NCI-H2171 (cell line): ENCODE measurements at places on chromosomes 2 and 18.

DNA sequence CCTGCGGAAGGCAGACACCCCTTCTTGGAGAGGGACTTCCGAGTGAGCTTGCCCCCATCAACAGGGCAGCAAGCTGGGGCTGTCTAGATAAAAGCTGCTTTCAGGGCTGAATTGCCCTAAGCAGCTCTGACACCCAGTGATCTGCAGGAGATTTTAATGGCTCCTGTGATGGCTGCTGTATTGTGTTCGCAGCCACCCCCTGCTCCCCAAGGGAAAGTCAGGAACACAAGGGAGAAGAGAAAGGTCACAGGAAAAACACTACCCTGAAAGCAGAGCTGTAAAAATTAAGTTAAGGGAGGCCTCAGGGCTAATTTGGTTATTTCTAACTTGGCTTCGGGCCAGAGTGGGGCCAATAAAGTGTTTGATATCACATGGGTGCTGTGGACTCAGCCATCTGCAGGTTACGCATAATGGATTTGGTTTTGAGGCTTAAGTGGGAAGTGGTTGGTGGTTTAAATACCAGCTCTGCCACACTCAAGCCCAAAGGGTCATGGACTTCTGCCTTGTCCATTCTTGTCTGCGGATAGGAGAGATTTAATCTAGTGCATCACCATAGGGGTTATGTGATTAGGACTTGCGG is 147.6 kb downstream of the CLIP4 start:
- no peak for DNase-seq

- peak; percentile 48 for DNase-seq
Measured at GRCh38 chr2:218418717-218419458, at the start of gene VIL1. Gene VIL1 (plus strand): TSS chr2:218419123. CDS start chr2:218423779, 4,656 bp downstream.

DNA sequence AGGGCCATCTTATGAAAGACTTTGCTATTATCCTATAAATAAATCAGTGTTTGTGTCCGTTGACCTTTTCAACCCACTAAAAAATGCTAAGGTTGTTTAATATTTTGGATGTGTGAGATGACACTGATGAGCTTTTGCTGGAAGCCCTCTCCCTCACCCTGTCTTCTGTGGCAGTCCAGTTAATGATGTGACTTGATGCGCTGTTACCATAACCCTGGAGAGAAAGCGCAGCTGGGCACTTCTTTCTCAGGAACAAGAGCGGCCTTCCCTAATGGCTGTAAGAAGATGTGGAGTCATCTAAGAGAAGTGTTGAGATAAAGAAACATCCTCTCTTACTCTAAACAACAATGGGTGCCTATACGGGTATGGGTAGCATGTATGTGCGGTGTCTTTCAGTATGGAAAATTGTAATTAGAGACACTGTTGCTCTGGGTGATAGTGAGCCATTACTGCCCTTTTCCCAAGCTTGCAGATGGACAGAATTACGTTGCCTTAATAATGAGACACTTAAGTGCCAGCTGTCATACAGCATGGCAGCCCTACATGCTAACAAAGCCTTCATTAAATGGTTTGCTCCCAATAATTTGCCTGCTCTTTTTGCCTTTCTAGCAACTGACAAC is 165.6 kb upstream of the NABP1 start:
- no peak for DNase-seq

GRCh38 chr2:234377761-234378391 is 119.0 kb downstream of the ARL4C start:
- DNase-seq: peak; percentile 66

DNA sequence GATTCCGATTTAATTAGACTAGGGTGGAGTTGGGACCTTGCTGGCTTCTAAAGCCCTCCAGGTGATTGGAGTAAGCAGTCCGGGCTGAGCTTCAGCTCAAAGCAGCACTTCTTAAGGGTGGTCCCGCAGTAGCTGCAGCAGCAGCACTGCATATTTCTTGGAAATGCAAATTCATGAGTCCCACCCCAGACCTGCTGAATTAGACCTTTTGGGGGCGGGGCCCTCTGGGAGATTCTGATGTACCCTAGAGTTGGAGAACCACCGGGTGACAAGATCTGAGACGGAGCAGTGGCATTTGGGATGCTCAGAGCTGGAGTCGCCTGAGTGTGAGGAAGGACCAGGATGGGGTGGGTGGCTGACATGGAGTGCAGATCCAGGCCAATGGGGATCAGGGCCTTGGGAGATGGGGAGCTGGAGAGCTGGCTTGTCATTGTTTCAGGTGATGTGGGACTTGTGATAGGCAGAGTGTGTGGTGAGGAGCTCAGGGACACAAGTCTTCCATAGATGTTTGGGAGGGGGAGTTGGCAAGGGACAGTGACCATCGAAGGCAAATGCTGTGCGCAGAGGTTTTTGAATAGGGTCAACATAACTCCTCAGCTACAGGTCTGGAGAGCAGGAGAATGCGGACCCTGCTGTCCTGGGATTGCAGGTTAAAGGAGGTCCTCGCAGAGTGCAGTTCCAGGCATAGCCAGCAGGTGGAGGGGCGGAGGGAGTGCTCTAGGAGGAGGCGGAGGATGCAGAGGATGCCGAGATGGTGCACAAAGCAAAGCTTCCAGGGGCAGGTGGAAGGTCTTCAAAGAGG is 130.9 kb upstream of the RAB12 start:
- DNase-seq: peak; percentile 44

GRCh38 chr2:118786746-118787145 is 60.7 kb downstream of the EN1 start:
- no peak for DNase-seq

GRCh38 chr2:111618978-111619902 is 264.8 kb downstream of the ANAPC1 start:
- no peak for DNase-seq

DNA sequence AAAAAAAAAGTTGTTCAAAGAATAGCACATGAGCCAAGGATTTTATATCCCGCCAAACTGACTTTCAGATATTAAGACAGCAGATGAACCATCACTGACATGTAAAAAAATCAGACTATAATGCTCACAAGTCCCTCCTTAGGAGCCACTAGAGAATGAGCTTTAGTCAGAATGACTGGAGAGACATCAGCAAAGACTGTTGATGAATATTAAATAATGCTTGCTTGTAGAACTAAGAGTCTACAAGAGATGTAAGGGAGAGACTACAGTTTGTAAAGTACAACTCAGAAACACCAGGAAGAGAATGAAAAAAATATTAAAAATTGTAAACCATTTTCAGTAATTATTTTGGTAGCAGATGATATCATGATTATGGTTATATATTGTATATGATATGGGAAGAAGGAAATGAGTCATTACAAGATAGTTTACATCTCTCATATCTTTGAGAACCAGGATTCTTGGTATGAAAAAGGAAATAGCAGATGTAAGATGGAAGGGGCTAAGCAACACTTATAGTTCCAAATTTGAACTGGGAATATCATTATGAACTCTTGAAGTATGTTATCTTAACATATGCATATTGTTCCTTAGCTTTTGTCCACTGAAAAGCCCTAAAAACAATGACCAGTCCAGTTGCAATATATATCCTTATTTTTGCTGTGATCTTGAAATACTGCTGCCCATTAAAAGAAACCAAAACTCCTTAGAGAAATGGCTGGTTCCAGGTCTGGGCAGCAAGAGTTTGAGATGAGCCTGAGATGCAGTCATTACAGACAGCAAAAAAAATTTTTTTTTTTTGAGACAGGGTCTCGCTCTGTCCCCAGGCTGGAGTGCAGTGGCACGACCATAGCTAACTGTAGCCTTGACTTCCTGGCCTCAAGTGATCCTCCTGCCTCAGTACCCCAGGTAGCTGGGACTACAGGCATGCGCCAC is 55.7 kb downstream of the PTPN2 start:
- no peak for DNase-seq

DNA sequence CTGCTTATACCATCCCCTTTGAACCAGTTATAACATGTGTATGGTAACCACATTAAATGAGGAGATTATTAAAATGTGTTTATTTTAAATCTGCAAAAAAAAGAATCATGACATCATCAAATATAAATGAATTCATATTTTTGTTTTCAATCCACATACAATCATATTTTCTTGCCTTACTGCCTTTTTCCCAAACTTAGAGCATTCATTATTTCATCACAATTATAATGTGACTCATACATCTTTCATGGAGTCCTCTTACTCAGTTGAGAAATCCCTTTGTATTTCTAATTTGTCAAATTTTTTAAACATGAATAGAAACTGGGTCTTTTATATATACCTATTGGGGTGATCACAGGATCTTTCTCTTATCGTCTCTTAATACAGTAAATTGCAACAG is 909.6 kb downstream of the DSC3 start:
- DNase-seq: no peak

DNA sequence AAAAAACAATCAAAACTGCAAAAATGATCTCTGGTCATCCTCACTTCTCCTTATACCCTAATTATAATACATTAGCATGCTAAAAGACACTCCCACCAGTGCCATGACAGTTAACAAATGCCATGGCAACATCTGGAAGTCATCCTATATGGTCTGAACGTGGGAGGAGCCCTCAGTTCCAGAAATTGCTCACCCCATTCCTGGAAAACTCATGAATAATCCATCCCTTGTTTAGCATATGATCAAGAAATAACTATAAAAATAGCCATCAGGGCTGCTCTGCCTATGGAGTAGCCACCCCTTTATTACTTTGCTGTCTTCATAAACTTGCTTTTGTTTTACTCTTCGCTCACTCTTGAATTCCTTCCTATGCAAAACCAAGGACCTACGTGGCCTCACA is 5.7 kb upstream of the C2orf80 start:
- DNase-seq: no peak

GRCh38 chr2:88530081-88530480 is 77.6 kb upstream of the FOXI3 start:
- DNase-seq: no peak

DNA sequence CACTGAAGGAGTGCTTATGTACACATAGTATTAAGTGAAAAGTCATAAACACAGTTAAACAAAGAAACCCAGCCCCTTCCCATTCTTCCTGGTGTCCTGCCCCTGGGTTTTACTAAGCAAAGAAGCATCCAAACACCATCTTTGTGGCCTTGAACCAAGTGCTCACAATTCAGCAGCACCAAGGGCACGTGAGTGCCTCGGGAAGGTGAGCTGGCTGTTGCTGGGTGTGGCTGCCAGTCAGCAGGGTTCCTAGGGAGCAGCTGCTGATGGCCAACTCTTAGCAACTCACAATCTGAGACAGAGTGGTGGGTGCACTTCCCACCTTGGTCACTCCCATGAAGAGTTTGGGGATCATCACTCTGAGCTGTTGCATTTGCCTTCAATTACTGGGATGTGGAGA is 97.7 kb upstream of the PGAP1 start:
- DNase-seq: no peak

GRCh38 chr2:8487461-8487932 is 194.4 kb upstream of the ID2 start:
- DNase-seq: no peak

DNA sequence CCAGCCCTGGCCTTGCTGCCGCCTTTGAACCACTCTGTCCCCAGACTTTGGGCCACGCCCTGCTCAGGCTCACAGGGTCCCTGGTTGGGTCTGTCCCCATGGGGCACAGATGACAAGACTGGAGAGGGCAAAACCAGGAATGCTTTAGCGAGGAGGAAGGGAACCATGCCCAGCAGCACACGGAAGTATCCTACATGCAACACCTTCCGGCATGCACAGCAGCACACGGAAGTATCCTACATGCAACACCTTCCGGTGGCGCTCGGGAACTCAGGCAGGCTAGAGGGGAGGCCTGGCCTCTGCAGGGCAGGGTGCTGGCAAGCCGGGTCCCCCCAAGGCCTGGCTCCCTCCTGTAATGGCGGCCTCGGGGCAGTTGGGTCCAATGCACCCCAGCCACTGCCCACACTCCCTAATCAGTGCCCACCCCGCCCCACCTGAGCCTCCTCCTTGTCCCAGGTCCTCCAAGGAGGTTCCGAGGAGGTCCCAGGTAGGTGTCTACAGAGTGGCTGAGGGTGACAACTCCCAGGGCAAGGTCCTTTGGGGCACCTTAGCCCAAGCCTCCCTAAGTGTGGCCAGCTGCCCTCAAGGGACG is 33.6 kb upstream of the SNED1 start:
- DNase-seq: no peak

DNA sequence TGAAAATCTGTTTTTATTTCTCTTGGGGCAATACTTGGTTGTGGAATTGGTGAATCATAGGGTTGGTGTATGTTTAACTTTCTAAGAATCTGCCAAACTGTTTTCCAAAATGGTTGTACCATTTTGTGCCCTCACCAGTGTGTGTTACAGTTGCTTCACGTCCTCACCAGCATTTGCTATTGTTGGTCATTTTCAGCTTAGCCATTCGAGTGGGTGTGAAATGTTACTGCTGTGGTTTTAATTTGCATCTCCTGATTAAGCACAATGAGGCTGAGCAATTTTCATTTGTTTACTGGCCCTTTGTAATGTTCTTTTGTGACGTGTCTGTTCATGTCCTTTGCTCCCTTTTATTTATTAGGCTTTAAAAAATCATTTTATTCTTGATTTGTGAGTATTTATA is 49.7 kb downstream of the FOSL2 start:
- DNase-seq: no peak

DNA sequence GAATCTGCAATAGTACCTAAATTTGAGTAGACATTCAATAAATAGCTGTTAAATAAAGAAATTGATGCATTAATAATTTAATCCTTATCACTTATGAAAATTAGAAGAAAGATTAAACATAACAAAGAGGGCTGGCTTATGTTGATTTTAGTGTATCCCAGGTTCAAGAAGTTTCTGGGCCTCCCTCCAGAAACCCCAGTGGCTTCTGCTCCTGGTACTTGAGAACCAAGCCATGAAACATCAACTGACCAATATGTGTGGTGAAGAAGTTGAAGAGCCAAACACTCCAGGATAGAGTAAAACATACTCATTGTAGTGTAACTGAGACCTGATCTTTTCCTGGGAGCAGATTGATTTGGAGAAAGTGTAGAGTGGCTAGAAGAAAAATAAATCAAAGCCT is 1465.7 kb upstream of the PIK3C3 start:
- no peak for DNase-seq

- DNase-seq: peak; percentile 30
Measured at GRCh38 chr2:137659616-137660015, 304.7 kb upstream of the HNMT start.

- no peak for DNase-seq
Measured at GRCh38 chr18:45666006-45666405, 50.7 kb downstream of the SLC14A2 start.

GRCh38 chr18:47719096-47719780 is 211.2 kb downstream of the SMAD2 start:
- no peak for DNase-seq

DNA sequence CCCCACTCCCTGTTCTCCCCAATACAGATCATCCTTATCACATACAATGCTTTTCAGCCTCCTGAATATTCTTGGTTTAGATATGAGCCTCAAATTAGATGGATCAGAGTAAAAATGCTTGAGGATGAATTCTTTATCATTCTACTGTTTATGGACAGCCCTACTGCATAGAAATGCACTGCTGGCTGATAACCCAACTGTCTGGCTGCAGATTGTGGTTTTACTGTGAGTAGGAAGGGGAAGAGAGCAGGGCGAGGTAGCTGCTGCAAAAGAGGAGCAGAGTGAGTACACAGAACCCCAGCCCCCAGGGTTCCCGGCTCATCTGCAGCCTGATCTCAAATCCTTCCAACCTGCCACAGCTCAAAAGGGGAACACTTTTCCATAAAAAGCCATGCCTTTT is 29.4 kb upstream of the NCOA1 start:
- DNase-seq: no peak

- no peak for DNase-seq
Measured at GRCh38 chr2:20327370-20327769, 23.3 kb downstream of the PUM2 start.
